ENCODE measurements at places on chromosomes 13 and 19.

DNA sequence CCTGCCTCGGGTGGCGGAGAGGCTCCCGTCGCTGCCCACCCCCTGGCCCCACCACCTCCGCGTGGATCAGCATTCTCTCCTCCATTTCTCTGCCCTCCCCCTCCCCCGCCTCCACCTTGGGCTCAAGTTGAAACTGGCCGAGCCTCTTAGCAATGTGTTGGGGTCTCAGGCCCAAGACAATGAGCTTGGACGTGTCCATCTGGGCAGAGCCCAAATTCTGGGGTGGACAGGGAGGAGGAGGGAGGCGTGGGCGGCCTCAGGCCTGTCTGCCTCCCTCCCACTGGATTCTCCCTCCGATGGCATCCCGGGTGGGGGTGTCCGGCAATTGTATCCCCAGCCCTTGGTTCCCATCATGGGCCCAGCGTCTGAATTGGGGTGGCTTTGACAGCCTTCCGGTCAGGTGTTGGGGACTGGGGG, 1.2 kb downstream of the CELF5 start:
- DNase-seq: no peak

DNA sequence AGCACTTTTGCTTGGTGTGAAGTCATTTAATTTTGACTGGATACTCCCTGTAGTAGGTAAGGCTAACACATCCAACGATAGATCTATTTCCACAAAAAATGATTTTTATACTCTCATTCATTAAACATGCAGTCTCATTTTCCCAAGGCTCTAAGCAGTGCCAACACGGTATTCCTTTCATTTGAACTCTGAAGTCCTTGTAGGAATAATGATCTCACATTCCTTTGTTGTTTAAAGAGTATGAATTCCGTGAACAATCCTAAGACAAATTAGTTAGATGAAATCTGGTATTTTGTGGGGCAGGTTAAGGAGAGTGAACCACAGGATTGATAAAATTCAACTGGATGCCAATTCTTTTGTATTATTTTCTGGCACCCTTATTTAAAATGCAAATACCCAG, 66.6 kb downstream of the LACC1 start:
- no peak for DNase-seq

DNA sequence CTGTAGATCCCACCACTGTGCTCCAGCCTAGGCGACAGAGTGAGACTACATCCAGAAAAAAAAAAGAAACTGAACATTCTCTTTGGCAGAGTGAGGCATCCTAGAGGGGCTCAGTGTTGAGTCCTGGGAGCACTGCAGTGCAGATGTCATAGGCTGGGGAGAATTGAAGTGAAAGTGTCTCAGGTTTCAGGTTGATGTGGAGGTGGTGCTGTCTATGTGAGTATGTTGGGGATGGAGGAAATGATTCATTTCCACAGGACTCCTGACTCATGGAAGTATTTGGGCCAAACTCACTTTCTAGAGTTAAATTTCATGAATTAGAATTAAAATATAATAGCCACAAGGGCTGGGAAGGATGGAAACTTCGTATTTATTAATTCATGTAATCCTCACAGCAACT, 134.4 kb upstream of the TSC22D1 start:
- no peak for DNase-seq

- DNase-seq: no peak
Observed at GRCh38 chr13:73730014-73730413, 404.2 kb downstream of the KLF12 start.

DNA sequence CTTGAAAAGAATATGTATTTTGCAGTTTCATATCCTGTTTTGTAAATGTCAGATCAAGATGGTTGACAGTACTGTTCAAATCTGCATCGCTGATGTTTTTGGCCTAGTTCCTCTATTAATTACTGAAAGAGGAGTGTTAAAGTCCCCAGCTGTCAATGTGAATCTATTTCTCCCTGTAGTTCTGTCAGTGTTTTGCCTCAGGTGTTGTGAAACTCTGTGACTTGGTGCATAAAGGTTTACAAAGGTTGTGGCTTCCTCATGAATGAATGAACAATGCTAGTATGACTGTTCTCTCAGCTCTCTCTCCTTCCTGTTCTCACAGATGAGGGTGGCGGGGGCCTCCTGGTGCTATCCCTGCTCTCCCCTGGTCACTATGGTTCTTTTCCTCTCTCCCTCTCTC, 142.4 kb downstream of the MYCBP2 start:
- DNase-seq: no peak

DNA sequence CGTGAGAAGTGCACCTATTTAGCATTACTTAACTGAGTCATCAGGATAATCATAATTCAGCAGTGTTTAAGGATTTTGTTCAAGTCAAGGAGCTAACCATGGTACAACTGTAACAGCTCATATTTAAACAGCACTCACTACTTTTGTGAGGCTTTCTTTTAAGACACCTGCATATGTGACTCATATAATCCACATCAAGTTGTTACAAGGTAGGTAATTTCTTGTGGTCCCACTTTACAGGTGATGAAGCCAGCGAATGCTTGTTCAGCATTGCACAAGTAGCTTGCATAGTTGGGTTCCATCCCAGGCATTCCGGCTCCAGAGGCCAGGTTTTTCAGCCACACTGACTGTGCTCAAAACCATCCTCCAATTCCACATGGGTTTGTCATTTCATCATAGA, 569.2 kb downstream of the MYO16 start:
- DNase-seq: no peak

DNA sequence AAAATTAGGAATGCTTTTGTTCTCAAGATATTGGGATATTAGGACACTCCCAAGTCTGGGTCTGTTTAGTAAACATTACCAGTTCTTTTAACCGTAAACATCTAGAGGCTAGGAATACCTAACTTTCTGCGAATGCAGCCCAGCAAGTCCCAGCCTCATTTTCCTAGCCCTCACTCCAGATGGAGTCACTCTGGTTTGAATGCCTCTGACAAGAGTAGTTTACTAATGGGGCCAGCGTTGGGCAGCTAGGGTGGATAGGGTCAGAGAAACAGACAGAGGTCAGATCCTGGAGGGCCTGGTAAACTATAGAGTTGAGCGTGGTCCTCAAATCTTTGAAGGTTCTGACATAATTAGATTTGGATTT, 53.6 kb downstream of the WDFY2 start:
- no peak for DNase-seq

GRCh38 chr19:18783958-18784785, 6.9 kb downstream of the COMP start:
- no peak for DNase-seq

- no peak for DNase-seq
Observed at GRCh38 chr13:94959626-94960025, 247.3 kb upstream of the SOX21 start.

DNA sequence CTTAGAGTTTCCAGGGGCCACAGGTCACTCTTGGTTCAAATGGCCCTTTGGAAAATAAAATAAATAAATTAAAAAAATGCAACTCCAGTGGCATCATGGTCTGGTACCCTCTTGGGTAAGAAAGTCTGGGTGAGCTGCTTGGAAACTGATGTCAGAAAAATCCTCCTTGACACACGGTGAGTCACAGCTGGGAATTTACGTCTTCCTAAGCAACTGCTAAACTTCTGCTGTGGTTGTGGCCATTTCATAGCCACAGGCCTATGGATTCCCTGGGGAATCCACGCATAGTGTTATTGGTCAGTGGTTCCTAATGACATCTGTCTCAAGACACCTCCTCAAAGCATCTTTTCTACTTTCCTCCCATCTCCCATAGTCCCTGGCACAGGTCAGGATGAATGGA, 220.8 kb downstream of the COG6 start:
- no peak for DNase-seq

- DNase-seq: no peak
Observed at GRCh38 chr13:51342706-51343105, 3.2 kb downstream of the SERPINE3 start.

Measured in skin of body (tissue), 3 donors.